Mesothelial cell of epicardium (in vitro differentiated cells): ENCODE measurements at places on chromosomes 7 and 10. TPM values are rescaled to one million over a fixed set of nuclear protein-coding genes. Genes with fewer than 3 reads are reported as not detected.

The EPO gene
- 0.16 to 0.27 TPM in 2 of 3 replicates, not detected in the other for total RNA-seq

The SKIDA1 gene
- 9.7 to 10.4 TPM (median 9.7 TPM) in 3 replicates for total RNA-seq

The CLDN3 gene
- total RNA-seq, result 10.5 to 11.0 TPM (median 10.6 TPM) in 3 replicates

The GBX1 gene
- 0.20 TPM in 1 of 3 replicates, not detected in the others for total RNA-seq

The ZNF467 gene
- total RNA-seq, result 35.3 to 38.9 TPM (median 38.0 TPM) in 3 replicates

The USP6NL gene
- 34.8 to 36.4 TPM (median 35.8 TPM) in 3 replicates for total RNA-seq

The UPK3B gene
- total RNA-seq, result 49.5 to 56.9 TPM (median 50.1 TPM) in 3 replicates

The AEBP1 gene
- total RNA-seq, result 94.3 to 96.8 TPM (median 95.2 TPM) in 3 replicates

The GJD4 gene
- total RNA-seq, result not detected in 3 replicates

The CYP2E1 gene
- total RNA-seq, result 2.1 to 3.5 TPM (median 2.8 TPM) in 3 replicates

The ZNF804B gene
- total RNA-seq, result 0.38 to 0.66 TPM (median 0.47 TPM) in 3 replicates

The TUBAL3 gene
- 0.11 to 0.22 TPM in 2 of 3 replicates, not detected in the other for total RNA-seq

The AKR1C2 gene
- 2.2 to 2.6 TPM (median 2.5 TPM) in 3 replicates for total RNA-seq

The AMZ1 gene
- 0.05 to 0.49 TPM (median 0.13 TPM) in 3 replicates for total RNA-seq

The TBXAS1 gene
- total RNA-seq, result 3.1 to 4.7 TPM (median 3.9 TPM) in 3 replicates

The RET gene
- total RNA-seq, result 0.88 to 2.2 TPM (median 2.1 TPM) in 3 replicates

The LMOD2 gene
- not detected in 3 replicates for total RNA-seq

The IRF5 gene
- 0.51 to 0.90 TPM (median 0.56 TPM) in 3 replicates for total RNA-seq

The NKX6-2 gene
- total RNA-seq, result not detected in 3 replicates

The COBL gene
- total RNA-seq, result 0.66 to 1.2 TPM (median 0.75 TPM) in 3 replicates

The RHEB gene
- 88.5 to 90.3 TPM (median 89.4 TPM) in 3 replicates for total RNA-seq
